ENCODE measurements at places on chromosomes 11 and 22. TPM values are rescaled to one million over a fixed set of nuclear protein-coding genes. Genes with fewer than 3 reads are reported as not detected.

GRCh38 chr11:64900263-64900678 is 16.7 kb downstream of the ATG2A start:
- H3K36me3 ChIP-seq: peaks cover 19% of the 10 kb centered on the region
- H3K27me3 ChIP-seq: no peaks in the 10 kb centered on the region
- H3K4me3 ChIP-seq: no peak overlapping the region
- H3K27ac ChIP-seq: no peak overlapping the region
- no peaks in the 10 kb centered on the region for H3K4me1 ChIP-seq
- DNase-seq: peak; percentile 73

GRCh38 chr11:77752516-77752915 is 68.0 kb downstream of the RSF1 start:
- no peak overlapping the region for H3K4me3 ChIP-seq
- no peak for DNase-seq
- H3K36me3 ChIP-seq: peaks cover 10% of the 10 kb centered on the region

GRCh38 chr22:39318507-39319283 is 728 bp downstream of the RPL3 start:
- DNase-seq: no peak
- peak overlapping the region; percentile 96 for H3K27ac ChIP-seq
- peaks cover 40% of the 10 kb centered on the region for H3K4me1 ChIP-seq
- no peaks in the 10 kb centered on the region for H3K27me3 ChIP-seq
- H3K4me3 ChIP-seq: peak overlapping the region; percentile 100
- peaks cover 50% of the 10 kb centered on the region for H3K36me3 ChIP-seq

- no peak overlapping the region for H3K4me3 ChIP-seq
- H3K27me3 ChIP-seq: no peaks in the 10 kb centered on the region
- no peaks in the 10 kb centered on the region for H3K36me3 ChIP-seq
- DNase-seq: no peak
- H3K27ac ChIP-seq: no peak overlapping the region
Measured at GRCh38 chr22:32765132-32765618, 36.3 kb upstream of the TIMP3 start.

DNA sequence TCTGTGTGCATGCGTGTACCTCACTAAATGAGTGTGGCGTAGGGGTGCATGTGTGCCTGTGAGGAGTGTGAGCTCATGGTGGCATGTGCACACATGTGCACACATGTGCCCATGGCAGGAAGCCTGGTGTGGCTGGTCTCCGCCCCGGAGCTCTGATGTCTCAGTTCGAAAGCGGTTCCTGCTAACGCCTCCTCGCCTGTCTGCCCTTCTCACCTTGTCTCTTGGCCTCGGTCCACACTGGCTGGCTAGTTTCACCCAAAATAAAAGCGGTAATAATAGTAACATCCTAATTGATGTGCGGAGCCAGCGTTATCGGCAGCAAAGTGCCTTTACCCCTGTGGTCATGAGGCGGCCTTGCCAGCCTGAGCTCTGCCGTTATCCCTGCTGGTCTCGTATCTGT is 1190.4 kb downstream of the BRD1 start:
- no peak overlapping the region for H3K27ac ChIP-seq
- no peak overlapping the region for H3K4me3 ChIP-seq
- no peak for DNase-seq
- H3K4me1 ChIP-seq: no peaks in the 10 kb centered on the region

GRCh38 chr11:61012737-61013215 is 41.3 kb downstream of the CD6 start:
- H3K4me1 ChIP-seq: no peaks in the 10 kb centered on the region
- H3K27ac ChIP-seq: no peak overlapping the region
- no peaks in the 10 kb centered on the region for H3K36me3 ChIP-seq
- no peak overlapping the region for H3K4me3 ChIP-seq
- H3K27me3 ChIP-seq: peaks cover 50% of the 10 kb centered on the region

- no peak overlapping the region for H3K4me3 ChIP-seq
- peaks cover 7% of the 10 kb centered on the region for H3K4me1 ChIP-seq
- no peak overlapping the region for H3K27ac ChIP-seq
- H3K36me3 ChIP-seq: no peaks in the 10 kb centered on the region
- H3K27me3 ChIP-seq: no peaks in the 10 kb centered on the region
Measured at GRCh38 chr22:33476716-33477115, 418.5 kb upstream of the SYN3 start.

DKK3 gene
- 72.4 TPM for total RNA-seq

Data from osteoblast (primary cell).